ENCODE measurements at places on chromosomes 16 and 17.

DNA sequence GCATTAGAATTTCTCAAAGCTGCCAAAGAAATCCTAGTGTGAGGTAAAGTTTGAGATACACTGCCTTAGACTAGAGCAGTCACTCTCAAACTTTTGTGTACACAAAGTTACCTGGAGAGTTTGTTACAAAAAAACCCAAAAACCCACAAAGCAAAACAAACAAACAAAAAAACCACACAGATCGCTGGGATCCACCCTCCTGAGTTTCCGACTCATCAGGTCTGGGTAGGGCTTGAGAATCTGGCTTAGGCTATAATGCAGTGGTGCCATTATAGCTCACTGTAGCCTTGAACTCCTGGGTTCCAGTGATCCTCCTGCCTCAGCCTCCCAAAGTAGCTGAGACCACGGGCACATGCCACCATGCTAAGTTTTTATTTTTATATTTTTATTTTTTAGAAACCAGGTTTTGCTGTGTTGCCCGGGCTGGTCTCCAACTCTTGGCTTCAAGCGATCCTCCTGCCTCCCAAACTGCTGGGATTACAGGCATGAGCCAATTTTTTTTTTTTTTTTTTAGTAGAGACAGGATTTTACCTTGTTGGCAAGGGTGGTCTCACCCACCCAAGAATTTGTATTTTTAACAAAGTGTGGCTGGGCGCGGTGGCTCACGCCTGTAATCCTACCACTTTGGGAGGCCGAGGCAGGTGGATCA, 22.3 kb upstream of the SMG1 start:
- DNase-seq = no peak

DNA sequence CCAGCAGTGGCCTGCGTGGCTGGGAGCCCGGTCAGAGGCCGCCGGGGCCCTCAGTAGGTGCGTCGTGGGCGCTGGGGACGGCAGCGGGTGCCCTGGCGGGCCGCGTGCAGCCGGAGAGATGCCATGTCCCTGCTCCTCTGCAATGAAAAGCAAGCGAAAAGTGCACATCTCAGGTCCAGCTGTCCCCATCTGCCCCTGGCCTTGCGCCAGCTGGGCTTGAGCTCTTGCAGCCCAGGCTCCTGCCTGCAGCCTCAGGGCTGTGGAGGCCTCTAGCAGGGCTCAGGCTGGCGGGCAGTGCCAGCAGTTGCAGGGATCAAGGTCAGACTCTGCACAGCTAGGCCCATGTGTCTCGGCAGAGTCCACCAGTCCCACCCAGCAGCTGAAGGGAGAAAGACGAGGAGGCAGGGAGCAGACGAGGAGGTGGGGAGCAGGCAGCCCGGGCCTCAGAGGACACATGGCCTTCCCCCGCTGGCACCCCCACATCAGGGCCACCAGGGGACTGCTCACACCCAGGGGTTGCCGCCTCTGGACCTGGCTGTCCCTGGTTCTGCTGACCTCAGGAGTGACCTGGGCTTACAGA, 11.2 kb downstream of the SLC16A3 start:
- DNase-seq = no peak

DNA sequence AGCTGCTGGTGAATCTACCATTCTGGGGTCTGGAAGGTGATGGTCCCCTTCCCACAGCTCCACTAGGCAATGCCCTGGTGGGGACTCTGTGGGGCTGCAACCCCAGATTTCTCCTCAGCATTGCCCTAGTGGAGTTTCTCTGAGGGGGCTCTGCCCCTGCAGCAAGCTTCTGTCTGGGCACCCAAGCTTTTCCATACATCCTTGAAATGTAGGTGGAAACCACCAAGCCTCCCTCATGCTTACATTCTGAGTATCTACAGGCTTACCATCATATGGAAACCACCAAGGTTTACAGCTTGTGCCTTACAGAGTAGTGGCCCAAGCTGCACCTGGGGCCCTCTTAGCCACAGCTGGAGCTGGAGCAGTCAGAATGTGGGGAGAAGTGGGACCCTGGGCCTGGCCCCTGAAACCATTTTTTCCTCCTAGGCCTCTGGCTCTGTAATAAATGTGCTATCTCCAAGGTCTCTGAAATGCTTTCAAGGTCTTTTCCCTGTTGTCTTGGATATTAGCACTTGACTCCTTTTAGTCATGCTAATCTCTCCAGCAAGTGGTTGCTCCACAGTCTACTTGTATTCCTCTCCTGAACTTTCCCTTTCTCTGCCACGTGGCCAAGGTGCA, 19.6 kb upstream of the DLX3 start:
- DNase-seq = no peak

DNA sequence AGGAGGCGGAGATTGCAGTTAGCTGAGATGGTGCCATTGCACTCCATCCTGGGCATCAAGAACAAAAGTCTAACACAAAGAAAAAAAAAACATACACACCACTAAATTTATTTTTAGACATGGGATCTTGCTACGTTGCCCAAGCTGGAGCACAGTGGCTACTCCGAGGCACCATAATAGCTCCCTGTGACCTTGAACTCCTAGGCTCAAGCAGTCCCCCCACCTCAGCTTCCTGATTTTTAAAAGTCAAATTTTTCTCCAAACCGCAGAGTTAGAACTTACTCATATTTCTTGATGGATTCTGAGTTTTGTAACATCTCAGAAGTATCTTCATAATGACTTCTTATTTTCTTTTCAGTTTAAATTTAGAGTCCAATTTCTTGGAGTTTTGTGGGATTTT, 3.4 kb downstream of the CMTM4 start:
- DNase-seq = no peak

- DNase-seq = no peak
These were observed 12.0 kb downstream of the MINK1 start for GRCh38 chr17:4845118-4845517.

DNA sequence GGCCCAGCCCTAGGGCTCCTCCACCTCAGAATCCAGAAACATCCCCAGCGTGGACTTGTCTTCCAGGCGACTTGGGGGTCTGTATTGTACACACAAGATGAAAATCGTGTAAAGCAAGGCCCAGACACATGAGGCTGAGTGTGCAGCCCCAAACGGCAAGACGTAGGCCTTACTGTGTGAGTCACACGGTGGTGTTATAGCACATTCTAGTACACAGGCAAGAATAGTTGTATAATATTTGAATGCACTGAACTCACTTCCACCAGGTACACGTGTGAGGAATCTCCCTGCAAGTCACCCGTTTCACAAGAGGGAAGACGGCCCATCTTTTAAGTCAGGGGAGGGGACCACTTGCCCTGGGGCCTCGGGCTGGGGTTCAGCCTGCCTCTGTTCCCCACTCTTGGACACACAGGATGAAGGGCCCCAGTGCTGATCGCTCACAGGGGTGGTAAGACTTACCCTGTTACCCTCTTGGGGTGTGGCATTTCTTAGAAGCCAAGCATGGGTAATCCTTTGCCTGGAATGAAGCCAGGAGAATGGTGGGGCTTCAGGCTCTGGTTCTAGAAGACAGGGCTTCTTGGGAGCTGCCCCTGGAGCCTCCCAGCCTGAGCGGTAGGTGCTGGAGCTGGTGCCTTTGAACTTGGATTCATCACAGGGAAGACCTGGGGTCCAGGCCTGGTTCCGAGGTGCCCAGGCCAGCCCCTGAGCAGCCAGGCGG, 71.3 kb downstream of the SREBF1 start:
- DNase-seq = no peak

GRCh38 chr16:79175286-79176057, 425.1 kb downstream of the MAF start:
- no peak for DNase-seq

DNA sequence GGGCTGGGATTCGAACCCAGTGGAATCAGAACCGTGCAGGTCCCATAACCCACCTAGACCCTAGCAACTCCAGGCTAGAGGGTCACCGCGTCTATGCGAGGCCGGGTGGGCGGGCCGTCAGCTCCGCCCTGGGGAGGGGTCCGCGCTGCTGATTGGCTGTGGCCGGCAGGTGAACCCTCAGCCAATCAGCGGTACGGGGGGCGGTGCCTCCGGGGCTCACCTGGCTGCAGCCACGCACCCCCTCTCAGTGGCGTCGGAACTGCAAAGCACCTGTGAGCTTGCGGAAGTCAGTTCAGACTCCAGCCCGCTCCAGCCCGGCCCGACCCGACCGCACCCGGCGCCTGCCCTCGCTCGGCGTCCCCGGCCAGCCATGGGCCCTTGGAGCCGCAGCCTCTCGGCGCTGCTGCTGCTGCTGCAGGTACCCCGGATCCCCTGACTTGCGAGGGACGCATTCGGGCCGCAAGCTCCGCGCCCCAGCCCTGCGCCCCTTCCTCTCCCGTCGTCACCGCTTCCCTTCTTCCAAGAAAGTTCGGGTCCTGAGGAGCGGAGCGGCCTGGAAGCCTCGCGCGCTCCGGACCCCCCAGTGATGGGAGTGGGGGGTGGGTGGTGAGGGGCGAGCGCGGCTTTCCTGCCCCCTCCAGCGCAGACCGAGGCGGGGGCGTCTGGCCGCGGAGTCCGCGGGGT, at the start of gene CDH1:
TSS of gene CDH1 (plus strand) at position 247 of the 684 bp plus-strand sequence. CDS start at position 371, 124 bp downstream.
- DNase-seq = no peak

DNA sequence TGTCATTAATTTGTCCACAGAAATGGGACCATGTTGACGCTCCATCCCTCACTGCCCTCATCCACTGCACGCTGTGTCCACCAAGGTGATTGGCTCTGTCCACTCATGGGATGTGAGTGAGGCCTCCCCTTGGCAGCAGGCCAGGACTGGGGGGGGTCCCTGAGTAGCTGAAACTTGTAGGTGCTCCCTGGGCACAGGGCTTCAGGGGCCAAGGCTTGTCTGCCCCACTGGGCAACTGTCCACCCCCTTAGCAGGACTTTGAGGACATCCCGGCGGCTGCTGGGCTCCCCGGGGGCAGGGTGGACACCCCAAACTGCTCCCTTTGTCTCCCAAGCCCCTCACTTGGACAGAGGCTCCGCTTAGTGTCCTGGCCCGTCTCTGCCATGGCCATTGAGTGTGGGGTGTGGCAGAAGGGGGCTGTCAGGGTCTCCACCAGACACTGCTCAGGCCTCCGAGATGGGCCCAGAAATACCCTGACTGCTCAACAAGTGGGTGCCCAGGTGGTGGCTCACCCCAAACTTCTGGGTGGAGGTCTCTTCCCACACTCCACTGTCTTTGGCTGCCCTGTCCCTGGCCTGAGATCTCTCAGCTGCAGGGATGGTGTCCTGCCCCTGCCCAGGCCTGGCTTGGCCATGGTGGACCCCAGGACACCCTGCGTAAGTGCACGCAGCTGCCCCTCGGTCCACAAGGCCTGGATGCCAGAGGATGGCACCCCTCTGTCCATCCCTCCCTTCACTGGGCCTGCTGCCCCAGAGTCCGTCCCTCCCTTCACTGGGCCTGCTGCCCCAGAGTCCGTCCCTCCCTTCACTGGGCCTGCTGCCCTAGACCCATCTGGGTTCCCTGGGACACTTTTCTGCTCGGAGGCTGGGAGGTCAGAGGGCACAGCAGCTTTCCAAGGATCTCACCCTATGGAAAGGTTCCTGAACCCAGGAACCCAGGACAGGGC, 2.9 kb upstream of the RAB40C start:
- DNase-seq = no peak

- no peak for DNase-seq
These were observed 27.9 kb upstream of the JPT2 start for GRCh38 chr16:1650131-1650530.

GRCh38 chr16:71288890-71289731, at the start of gene CMTR2:
CMTR2 (minus strand) TSS chr16:71289402; CDS start chr16:71285920, 3,482 bp downstream.
- DNase-seq = peak; percentile 85

DNA sequence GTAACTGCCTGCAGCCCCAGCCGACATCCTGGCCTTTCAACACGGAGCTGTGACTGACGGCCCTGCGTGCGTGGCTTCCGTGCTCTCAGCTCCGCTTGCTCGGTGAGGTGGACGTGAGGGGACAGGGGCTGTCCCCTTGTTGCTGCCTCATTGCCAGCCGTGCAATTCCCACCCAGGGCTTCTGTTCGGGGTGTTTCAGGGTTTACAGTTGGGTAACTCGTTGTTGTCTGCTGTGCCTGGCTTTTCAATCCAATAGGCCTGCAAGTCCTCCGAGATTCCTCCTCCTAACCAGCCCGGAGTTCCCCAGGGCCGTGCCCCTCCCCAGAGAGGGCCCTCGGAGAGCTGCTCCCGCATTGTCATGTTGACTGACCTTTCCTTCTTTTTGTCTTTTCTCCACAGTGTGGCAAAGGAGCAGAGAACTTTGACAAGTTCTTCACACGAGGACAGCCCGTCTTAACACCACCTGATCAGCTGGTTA, 31.4 kb upstream of the CACNG5 start:
- no peak for DNase-seq

GRCh38 chr17:32917081-32917480, 10.9 kb upstream of the TMEM98 start:
- no peak for DNase-seq

DNA sequence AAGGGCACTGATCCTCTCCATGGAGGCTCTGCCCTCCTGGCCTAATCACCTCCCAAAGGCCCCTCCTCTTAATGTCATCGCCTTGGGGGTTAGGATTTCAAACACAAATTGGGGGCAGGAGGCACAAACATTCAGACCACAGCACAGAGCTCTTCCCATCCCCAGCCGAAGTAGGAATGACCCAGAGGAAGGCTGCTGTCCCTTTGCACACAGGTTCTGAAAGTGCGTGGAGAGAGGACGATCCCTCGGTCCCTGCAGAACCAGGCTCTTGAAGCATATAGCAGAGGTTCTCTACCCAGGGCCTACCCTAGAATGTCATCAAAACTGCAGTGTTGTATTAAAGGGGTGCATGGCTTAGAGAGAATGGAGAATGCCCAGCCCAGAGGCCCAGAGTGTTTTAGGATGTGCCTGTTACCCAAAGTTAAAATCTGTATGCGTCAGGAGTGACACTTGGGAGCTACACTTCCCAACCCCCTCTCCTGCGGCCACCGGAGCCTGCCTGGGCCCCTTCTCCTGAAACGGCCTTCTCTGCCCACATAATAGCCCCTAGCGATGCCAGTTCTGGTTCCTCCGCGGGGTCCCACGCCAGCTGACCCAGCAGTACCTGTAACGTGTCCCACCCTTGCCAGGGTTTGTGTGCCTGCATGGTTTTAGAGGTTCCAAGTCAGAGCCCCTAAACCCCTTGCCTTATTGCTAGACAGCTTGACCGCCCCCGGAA, 159.5 kb upstream of the CACNG5 start:
- no peak for DNase-seq

- DNase-seq = no peak
These were observed 2.8 kb downstream of the STAT5A start for GRCh38 chr17:42291129-42291528.

GRCh38 chr16:68470461-68471150, 22.3 kb upstream of the SMPD3 start:
- DNase-seq = no peak

GRCh38 chr16:86221085-86221484, 289.2 kb upstream of the FOXF1 start:
- DNase-seq = no peak

- DNase-seq = no peak
These were observed 3.9 kb downstream of the IL34 start for GRCh38 chr16:70650216-70650615.

Data from stimulated activated CD4-positive, alpha-beta T cell treated with anti-CD3 and anti-CD28 coated beads, Interleukin-12 subunit alpha, Interleukin-12 subunit beta, amount 100 ng/mL, for 24 hours (primary cell).